ENCODE measurements at places on chromosomes 12 and 14.
A peak's percentile ranks its signal among the peaks of the same experiment; 100 is the strongest.

DNA sequence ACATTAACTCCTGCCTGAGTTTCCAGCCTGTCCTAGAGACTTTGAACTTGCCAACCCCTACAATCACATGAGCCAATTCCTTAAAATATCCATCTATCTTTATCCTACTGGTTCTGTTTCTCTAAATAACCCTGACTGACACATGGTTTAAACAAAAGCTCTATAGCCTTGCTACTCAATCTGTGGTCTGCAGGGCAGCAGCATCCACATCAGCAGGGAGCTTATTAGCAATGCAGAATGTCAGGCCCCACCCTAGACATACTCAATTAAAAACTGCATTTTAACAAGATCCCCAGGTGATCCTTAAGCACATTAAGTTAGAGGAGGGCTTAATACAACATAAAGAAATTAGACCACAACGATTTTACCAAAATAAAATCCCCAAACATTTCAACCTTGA is 108.3 kb upstream of the CPSF6 start:
- DNase-seq = no peak

DNA sequence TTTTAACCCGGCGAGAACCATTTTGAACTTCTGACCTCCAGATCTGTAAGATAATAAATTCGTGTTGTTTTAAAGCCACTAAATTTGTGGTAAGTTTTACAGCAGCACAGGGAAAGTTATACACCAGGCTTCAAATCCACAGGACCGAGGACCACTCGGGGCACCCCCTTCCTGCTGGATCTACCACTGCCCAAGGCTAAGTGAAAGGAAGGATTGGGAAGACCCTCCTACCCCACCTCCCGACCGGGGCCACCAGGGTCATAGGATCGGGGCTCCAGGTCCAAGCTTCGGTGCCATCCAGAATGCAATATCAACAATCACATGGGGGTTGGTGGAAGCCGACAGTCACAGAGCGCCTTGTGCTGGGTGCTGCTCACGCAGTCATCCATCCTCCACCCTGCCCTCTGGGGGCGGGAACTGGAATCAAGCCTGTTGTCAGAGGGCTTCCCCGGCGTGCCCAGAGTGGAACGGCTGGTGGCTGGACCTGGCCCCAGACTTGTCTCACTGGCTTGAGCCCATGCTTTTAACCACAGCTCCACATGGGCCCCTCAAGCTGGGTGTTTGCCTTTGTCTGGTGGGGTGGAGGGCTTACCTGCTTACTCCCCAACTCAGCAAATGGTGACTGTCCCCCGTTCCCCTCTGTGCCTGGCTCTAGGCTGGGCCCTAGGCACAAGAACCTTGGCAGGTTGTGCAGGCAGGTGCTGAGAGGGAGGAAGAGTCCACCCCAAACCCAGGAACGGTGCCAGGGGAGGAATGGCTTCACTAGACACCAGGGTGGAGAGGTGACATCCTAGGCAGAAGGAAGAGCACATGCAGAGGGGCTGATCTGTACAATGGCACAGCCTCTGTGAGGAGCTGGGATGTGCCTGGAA is 180.3 kb upstream of the RTL1 start:
- peak; percentile 36 for DNase-seq

- no peak for DNase-seq
These were observed 27.5 kb upstream of the MDM1 start for GRCh38 chr12:68359674-68360073.

- DNase-seq = no peak
These were observed 66.6 kb downstream of the FBXL14 start for GRCh38 chr12:1527789-1528188.

- peak; percentile 21 for DNase-seq
These were observed 211.1 kb upstream of the RGS6 start for GRCh38 chr14:71720978-71721624.

DNA sequence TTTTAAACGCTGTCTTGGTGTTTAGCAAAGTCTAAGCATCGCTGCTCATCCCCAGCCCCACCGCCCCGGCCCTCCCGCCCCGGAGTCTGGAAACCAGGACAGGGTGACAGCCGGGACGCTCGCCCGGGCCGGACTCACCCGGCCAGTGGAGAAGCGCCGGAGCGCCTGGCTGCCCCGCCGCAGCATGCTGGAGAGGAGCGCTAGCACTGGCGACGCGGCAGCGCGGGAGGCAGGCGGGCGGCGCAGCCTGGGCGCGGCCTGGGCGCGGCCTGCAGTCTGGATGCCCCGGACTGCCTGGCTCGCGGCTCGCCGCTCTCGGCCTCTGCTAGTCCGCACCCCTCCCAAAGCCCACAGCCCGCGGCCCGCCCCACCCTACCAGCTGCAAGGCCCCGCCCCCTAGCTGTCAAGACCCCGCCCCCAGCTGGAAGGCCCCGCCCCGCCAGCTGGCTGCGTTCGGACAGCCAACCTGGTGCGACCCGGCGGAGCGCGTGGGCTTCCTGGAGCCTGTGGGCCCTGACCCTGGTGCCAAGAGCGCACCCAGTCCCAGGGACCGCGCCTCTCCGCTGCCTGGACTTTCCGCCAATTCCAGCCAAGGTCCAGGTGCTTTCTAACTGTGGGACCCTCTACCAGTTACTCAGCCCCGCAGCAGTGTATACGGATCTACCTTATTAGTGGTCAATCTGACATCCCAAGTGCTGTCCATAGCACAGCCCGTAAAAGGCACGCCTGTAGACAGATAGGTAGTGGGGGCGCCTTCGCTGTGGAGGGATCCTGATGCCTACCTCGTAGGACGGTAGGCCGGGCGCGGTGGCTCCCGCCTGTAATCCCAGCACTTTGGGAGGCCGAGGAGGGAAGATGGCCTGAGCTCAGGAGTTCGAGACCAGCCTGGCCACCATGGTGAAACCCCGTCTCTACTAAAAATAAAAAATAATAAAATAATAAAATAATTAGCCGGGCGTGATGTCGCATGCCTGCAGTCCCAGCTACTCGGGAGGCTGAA is at the start of gene ALDH1L2:
Gene ALDH1L2, minus strand, starts transcription at position 208 of the 1,000 bp plus-strand sequence. Its CDS starts 22 bp downstream, at position 186.
- no peak for DNase-seq

- DNase-seq = peak; percentile 58
These were observed 14.3 kb upstream of the PTGER2 start for GRCh38 chr14:52299692-52300278.

- DNase-seq = no peak
These were observed 101.7 kb downstream of the CIT start for GRCh38 chr12:119775246-119775895.

- DNase-seq = no peak
These were observed 565 bp upstream of the KLHL42 start for GRCh38 chr12:27779416-27779919.

DNA sequence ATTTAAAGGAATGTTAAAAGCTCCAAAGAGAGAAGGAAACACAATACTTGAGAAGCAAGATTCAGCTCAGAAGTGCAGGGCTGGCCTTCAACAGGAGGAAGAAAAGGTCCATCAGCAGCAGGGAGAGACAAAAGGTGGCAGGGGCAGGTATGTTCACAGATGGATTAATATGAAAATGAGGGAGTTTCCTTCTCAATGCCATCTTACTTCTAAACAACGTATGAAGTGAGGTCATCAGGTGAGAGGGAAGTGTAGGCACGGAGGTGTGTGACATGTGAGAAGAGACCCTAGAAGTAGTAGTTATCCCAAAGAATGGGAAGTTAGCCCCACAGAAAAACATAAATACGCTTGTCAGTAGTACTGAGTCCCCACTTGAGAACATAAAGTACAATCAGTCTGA is 122.5 kb downstream of the CCER1 start:
- no peak for DNase-seq

GRCh38 chr14:100203962-100204834 is 34.7 kb upstream of the YY1 start:
- no peak for DNase-seq

DNA sequence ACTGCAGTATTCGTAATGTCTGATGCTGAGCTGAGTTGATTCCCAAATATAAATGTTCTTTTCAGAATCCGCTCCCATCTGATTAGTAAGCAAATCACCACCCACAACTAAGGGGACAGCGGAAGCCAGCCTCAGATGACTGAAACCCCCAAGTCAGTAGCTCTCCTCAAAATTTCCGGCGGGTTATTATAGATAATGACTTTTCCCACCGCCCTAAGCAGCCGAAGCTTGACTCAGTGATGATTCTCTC is 469 bp upstream of the LRFN5 start:
- DNase-seq = no peak

- DNase-seq = no peak
These were observed 42.5 kb upstream of the RPH3A start for GRCh38 chr12:112749081-112749480.

DNA sequence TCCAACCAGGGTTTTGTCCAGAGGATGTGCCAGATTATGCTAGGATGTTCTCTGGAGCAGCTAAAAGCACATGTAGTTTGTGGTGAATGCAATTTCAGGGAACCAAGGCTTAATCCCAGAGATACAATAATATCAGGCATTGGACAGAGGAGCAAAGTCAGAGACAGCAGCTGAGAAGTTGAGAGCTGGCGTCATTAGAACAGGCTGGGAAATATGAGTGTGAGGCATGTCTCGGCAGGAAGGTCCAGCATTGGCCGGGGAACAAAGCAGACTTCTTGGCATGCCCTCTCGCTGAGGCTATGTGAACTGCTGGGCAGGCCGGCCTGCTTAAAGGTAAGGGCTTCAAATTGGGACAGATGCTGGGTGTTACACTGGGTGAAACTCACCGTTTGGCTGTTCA is 125.4 kb downstream of the CAND1 start:
- no peak for DNase-seq

GRCh38 chr14:37270629-37271028 is 72.9 kb downstream of the MIPOL1 start:
- DNase-seq = peak; percentile 58

- no peak for DNase-seq
These were observed 1.3 kb upstream of the ADGRD1 start for GRCh38 chr12:130952171-130952954.

DNA sequence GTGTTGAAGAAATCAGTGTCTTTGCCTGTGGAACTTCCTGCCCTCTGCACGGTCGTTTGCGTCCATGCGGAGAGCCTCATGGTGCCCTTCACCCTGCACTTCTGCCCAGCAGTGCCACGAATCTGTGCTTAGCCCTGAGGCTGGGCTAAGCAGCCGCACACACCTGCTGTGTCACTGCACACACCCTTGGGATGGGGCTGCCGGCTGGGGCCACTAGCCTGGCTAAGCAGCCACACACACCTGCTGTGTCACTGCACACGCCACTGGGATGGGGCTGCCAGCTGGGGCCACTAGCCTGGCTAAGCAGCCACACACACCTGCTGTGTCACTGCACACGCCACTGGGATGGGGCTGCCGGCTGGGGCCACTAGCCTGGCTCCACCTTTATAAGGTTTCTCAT is 188.5 kb downstream of the KIF26A start:
- DNase-seq = no peak

DNA sequence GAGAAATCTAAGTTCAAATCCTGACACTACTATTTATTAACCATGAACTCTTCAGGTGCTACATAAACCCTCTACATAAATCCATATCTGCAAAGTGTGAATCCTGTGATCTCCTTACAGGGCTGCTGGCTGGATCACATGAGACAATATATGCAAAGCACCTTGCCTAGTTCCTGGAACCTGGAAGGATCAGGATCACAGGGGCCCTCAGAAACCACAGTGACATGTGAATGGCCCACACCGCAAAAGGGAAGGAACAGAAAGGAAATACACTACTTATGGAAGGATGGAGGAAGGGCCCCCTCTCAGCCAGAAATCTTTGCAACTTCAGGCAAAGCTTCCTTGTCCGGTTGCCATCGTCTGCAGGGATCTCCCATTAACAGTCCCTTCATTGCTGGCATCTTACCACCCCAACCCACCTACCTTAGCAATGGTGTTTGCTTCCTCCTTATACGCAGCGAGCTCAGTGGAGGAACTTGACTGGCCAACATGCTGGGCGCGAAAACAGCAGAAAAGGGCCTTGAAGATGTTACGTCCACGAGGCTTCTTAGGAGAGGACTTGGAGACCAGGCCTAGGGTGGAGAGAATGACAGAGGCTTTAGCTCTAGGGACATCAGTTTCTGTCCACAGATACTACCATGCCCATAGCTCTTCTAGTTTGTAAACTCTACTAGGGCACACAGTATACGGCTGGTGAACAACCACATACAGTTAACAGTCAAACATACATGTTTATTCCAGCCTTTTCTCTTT is 10.7 kb upstream of the AVIL start:
- DNase-seq = no peak

GRCh38 chr12:52878507-52879393 is 26.1 kb downstream of the KRT8 start:
- DNase-seq = no peak

GRCh38 chr14:65720171-65720570 is 307.6 kb downstream of the FUT8 start:
- no peak for DNase-seq

- no peak for DNase-seq
These were observed 58.0 kb upstream of the AVPR1A start for GRCh38 chr12:63208956-63209355.

GRCh38 chr14:102746634-102747438 is 30.4 kb upstream of the TRAF3 start:
- DNase-seq = no peak

DNA sequence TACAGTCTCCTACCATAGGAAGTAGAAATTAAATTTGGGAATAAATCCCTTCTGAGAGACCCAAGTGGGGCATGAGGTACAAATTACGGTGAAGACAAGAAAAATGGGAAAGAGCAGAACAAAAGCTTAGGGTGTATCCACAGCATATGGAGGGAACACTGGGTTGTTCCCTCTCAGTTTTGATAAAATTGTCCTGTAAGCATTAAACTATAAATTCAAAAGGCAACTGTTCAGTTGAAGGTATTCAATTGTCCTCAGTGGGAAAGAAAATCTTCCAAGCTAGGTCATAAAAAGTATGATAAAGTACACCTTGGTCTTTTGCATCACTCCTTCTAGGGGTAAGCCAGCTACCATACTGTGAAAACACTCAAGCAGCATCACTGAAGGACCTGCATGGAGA is 118.3 kb upstream of the LRFN5 start:
- no peak for DNase-seq

DNA sequence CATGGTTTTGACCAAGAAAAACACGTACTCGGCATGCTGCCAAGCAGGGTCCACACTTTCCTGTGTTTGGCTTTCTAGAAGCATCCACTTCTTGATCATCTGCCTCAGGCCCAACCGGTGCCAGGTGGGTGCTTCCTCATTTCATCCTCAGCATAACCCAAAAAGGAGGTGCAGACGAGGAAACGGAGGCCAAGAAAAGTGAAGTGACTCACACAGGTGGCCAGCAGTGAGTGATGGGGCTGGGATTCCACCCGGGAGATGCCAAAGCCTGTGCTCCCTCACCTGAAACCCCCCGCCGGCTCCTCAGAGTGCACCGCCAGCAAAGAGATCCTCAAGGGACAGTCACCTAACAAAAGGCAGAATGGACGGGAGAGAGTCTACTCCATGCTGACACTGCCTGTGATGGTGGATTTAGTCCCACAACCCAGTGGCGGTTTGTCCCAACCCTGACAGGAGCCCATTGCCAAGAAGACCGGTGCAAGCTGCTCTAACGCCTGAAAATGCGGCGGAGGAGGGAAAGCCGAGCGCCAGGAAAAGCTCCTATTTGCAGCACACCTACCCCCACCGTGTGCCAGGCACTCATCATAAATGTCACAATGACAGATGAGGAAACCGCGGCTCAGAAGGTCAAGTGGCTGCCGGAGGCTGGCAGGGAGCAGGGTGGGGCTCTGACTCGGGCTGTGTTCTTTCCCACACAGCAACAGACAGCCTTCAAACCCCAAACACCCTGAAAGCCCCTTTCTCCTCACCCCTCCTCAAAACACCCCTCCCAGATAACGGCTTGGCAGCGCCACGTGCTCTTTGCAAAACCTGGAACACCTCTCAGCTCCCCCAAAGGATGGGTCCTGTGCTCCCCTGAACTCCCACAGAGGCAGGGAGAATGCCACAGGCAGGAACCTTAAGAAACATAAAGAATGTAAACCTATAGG is 18.8 kb downstream of the BCL11B start:
- no peak for DNase-seq

- DNase-seq = no peak
These were observed 48.8 kb upstream of the VRK1 start for GRCh38 chr14:96748362-96748761.

GRCh38 chr14:106378191-106378590 is 851.8 kb downstream of the TMEM121 start:
- no peak for DNase-seq

Measured in NCI-H2029 treated with DMSO at 0.1 percent for 48 hours (cell line).